ENCODE measurements at places on chromosomes 13 and 19. TPM values are rescaled to one million over a fixed set of nuclear protein-coding genes. Genes with fewer than 3 reads are reported as not detected.

GRCh38 chr13:98575009-98575903 is 1.7 kb downstream of the STK24 start:
- DNase-seq: no peak

The LIN37 gene
- 18.7 TPM for total RNA-seq

DNA sequence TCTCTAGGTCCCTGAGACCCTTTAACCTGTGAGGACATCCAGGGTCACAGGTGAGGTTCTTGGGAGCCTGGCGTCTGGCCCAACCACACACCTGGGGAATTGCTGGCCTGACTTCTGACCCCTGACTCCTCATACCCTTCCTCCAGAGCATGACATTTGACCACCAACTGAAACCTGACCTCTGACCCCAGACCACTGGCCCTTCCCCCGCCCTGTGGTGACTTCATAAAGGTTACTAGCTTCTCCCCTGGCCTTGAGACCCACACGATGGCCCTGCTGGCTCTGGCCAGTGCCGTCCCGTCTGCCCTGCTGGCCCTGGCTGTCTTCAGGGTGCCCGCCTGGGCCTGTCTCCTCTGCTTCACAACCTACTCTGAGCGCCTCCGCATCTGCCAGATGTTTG is at the start of gene SPACA6:
TSS of gene SPACA6 (plus strand) at position 71 of the 400 bp plus-strand sequence. CDS start at position 268, 197 bp downstream.
- DNase-seq: no peak

DNA sequence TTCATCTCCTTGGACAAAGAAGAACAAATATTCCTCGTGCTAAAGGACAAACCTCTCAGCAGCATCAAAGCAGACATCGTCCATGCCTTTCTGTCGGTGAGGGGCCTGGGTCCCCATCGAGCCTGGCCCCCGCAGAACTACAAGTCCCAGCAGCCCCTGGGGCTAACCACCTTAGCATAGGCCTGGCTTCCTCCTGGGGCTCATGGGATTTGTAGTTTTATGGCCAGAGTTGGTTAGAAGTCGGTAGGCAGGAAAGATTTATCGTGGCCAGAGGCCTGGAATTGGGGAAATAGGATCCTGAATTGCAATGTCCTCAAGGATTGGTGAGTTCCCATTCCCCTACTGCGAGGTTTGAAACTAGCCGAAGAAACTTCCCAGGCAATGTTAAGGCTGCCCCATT is 19.6 kb downstream of the TMEM150B start:
- no peak for DNase-seq

DNA sequence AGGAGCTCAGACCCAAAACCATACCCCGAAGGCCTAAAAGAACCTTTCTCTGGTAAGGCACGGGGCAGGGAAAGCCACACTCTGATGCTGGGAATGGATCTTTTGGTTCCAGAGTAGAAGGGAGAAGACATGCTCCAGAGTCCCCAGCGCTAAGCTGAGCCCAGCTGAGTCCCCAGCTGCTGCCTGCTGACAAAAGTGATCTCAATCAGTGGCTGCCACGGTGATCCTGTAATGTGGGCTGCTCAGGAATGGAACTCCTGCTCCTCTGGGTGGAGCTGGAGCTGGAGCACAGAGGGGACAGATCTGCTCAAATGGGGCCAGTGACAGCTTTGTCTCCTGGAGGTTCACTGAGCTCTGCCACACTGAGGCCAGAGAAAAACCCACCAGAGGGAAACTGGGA is 70.5 kb downstream of the MLLT1 start:
- DNase-seq: no peak

DNA sequence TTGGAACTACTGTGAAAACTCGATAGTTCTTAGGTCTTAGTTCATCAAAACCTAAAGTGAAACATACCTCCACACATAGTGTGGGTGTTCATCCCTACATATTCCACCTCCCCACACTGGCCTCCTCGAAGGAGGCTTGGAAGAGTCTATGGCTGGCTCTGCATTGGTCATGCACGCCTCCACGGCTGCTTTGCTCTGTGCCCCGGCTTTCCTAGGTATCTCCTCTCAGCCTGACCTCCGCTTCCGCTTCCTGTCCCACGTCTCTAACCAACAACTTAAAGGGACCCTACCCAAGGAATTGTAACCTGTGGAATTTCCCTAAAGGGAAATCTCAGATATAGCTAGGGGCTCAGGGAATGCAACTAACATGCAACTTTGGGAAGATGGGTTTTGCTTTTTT is 79.7 kb upstream of the MBNL2 start:
- no peak for DNase-seq

- DNase-seq: peak; percentile 99
These were observed 23.0 kb downstream of the PPP1R37 start for GRCh38 chr19:45115809-45116615.

- no peak for DNase-seq
These were observed 13.7 kb downstream of the RNASEH2B start for GRCh38 chr13:50923272-50923671.

DNA sequence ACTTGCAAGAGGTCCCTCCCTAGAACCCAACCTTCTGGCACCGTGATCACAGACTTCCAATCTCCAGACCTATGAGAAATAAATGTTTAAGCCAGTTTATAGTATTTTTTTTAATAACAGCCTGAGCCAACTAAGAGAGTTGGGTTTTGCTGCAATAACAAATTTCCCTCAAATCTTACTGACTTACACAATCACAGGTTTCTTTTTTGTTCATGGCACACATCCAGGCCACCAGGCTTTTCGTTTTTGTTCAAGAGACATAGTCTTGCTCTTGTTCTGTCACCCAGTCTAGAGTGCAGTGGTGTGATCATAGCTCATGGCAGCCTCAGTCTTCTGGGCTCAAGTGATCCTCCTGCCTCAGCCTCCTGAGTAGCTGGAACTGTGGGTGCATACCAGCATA is 2.0 kb upstream of the SELENOV start:
- DNase-seq: no peak

DNA sequence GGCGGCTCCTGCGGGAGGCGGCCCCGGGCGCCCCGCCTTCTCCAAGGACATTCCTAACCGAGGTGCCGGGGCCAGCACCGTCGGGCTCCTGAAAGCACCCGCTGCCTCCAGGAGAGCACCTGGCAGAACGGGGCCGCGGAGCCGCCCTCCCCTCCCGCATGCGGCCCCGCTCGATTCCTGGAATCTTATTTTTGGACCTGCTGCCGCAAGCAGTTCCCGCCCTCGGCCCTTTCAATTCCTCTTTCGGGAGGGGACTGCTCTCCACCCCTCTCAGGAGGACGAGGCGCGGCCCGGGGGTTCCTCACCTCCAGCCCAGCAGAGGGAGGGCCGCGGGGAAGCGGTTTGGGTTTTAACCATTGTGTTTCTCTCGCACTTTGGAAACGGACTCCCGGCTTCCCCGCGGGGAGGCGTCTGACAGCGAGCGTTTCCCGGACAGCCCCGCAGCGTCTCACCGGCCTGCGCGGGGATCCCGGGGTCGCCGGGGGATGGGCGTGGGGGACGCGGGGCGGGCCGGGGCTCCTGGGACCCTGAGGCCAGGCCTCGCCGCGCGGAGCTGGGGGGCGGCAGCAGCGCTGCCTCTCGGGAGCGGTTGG is 849 bp downstream of the GAS6 start:
- DNase-seq: no peak

The SLITRK6 gene
- total RNA-seq: not detected

Measured in LHCN-M2 (cell line).